Left lobe of liver (tissue), 2 donors: ENCODE measurements at places on chromosomes 5 and 9. TPM values are rescaled to one million over a fixed set of nuclear protein-coding genes. Genes with fewer than 3 reads are reported as not detected.
A peak's percentile ranks its signal among the peaks of the same experiment; 100 is the strongest.

The FRMD3 gene
- total RNA-seq = 0.53 TPM

The SLC44A1 gene
- total RNA-seq = 54.1 TPM

The TMEM252 gene
- total RNA-seq = not detected

The PCSK1 gene
- total RNA-seq = not detected

The CEL gene
- 7.7 TPM for total RNA-seq

The MYORG gene
- total RNA-seq = 76.2 TPM

The EGFL7 gene
- 42.3 TPM for total RNA-seq

The RNF180 gene
- 4.4 TPM for total RNA-seq

The FAM153A gene
- total RNA-seq = 0.73 TPM

The CCL28 gene
- total RNA-seq = 2.3 TPM

- no peak for DNase-seq
Measured at GRCh38 chr5:148457183-148457620, 73.4 kb downstream of the FBXO38 start.

- no peak for DNase-seq
Measured at GRCh38 chr9:121445986-121446385, 53.7 kb downstream of the GGTA1 start.

DNA sequence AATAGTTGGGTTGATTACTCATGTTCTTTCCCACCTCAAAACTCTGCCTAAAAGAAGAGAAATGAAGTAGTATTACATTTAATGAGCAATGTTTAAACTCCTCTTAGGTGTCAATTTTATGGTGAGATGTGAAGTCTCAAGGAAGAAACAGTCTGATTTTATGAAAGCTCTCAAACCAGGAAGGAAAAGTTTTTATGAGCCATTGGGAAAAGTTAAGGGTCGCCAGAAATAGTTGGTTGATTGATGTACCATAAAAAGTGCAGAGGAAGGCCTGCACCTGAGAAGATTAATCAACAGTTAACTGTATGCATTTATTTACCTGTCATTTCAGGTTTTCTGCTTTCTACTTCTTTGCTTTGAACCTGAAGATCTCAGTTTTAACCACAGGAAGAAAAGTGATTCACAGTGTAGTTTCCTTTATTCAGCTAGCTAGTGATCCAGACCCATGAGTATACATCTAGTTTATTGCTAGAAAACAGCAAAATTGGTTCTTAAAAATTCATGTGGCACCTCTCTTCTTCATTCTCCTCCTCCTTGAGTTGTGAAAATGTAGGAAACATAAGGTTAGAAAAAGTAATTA, 133.1 kb downstream of the CSNK1G3 start:
- no peak for DNase-seq

GRCh38 chr9:37236822-37237221, 116.4 kb downstream of the ZCCHC7 start:
- DNase-seq = no peak

DNA sequence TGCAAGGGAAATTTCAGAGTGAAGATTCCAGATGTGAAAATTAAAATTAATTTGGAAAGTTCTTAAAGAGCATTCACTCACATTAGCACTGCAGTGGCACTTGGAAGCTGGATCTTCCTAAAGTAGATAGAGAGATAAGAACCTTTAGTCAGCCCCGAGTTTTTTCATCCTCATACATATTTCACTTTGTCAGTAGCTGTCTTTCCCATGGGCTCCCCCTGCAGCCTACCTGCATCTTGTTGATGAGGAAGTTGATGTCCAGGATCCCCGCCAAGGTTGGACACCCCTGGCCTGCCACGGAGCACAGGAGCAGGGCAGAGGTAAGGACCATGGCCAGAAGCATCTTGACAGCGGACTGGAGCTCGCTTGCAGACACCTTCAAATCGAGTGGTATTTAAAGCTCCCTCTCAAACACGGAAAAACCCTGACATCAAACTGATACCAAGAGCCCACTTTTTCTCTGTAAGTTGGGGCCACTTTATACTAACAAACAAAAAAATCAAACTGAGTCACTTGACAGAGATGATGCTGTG, at the start of gene IL9:
TSS of gene IL9 (minus strand) at position 368 of the 533 bp plus-strand sequence. CDS start at position 343, 25 bp downstream.
- DNase-seq = no peak

- no peak for DNase-seq
Measured at GRCh38 chr9:27377811-27378456, 81.0 kb upstream of the EQTN start.

DNA sequence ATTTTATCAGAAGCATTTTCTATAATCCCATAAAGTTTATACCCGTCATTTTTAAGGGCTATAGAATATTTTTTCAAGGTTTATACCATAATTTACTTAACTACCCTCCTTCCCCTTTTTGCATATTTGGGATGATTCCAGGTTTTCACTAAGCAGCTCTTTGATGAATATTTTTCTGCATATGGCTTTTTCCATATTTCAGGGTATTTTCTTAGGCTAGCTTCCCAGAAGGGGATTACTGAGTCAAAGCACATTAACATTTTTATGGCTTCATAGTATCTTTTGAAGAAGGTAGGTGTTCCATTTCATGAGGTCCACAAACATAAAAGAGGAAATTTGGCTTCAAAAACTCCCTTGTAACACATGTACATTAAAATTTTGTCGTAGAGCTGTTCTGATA, 14.6 kb upstream of the COL15A1 start:
- no peak for DNase-seq

GRCh38 chr9:129336130-129336528, 158.1 kb upstream of the IER5L start:
- DNase-seq = no peak

- no peak for DNase-seq
Measured at GRCh38 chr5:155729684-155730059, 597.3 kb upstream of the SGCD start.

- no peak for DNase-seq
Measured at GRCh38 chr9:92988215-92988768, 41.0 kb downstream of the FGD3 start.

DNA sequence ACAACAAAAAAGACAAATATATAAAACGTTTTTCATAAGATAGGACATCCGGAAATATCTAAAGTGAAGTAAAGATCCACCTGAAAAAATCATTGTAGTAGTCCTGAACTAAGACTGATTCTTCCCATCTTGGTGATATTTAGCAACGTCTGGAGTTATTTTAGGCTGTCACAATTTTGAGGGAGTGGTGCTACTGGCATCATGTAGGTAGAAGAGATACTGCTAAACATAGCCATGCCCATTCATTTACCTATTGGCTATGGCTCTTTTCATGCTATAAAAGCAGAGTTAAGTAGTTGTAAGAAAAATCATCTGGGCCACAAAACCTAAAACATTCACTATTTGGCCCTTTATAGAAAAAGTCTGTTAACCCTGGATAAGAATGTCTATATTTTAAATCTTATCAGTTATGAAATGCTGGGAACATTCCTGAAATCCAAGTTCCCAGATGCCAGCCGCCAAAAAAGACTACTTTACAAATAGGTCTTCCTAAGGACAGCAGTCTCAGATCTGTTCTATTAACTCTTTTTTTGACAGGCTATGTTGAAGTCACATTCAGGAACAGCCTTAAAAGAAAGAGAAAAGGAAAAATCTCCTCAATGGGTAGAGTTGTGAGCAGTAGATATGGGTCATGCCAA, 27.0 kb downstream of the RAPGEF6 start:
- no peak for DNase-seq

GRCh38 chr5:56230576-56230975, 2.6 kb downstream of the ANKRD55 start:
- no peak for DNase-seq

GRCh38 chr5:68839019-68839552, 254.7 kb upstream of the SLC30A5 start:
- no peak for DNase-seq

DNA sequence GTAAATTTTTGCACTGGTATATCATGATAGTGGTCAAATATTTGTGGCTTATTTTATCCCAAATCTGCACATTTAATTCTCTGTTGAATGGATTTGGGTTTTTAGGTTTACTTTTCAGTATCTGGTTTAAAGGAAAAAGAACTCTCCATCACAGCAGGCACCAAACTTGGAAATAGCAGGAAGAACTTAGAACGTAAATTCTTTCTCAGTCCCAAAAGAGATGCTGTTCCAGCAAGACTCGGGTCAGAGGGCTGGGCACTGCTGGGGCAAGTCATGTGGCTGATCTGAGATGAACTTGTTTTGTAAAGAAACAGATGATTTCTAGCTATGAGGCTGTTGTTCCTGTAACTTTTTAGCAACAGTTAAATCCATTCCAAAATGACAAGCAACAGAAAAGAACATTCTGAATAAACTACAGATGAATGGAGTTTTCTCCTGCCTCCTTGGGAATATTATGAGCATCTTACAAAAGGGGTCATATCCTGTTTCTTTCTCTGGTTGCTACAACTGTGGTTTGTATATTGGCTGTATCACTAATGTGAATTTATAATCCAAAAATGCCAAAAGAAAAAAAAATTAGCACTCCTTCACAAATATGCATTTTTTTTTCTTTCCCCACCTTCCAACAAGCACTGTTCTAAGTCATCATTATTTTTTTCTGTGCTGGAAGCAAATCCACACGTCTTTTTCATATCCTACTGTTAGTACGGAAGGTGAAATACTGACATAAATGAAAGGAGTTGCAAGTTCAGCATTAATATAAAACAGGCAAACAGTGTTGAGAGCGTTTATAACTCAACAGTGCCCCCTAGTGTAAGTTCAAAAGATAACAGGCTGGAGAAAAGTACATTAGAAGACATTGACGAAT, 31.1 kb downstream of the OR2K2 start:
- no peak for DNase-seq

DNA sequence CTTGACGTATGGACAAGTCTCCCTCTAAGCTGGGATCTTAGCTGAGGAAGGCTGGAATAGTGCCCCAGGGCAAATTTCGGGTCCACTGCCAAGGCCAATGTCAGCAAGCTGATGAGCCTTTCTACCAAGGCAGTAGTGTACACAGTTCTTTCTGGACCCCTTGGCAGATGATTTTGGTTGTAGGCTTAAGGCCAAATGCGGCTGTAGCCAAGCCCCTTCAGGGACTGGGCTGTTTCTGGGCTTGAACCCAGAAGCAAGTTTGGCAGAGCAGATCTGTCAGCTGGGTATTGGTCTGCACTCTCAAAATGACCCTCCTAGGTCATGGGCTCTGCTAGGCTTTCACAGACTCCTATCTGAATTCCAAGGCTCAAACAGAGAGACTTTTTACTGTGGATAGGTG, 121.6 kb downstream of the ADAMTSL1 start:
- DNase-seq = no peak

DNA sequence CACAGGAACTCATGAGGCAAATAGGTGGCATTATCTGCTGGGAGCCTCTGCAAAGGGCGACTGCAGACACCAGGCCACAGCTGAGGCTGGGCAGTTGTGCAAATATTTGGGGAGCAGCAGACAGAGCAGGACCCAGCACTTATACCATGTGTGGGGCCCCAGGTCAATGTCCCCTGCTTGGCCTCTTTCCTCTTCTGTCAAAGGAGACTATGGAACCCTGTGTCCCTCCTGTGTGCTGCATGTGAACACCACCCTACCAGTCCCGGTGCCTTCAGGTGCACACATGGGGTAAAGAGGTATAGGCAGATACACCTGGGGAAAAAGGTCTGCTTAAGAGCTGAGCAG, 50.8 kb downstream of the ROR2 start:
- no peak for DNase-seq

- DNase-seq = no peak
Measured at GRCh38 chr9:131391504-131391903, 2.4 kb upstream of the PRRC2B start.

GRCh38 chr9:108861464-108861863, 602 bp upstream of the ACTL7A start:
- no peak for DNase-seq

GRCh38 chr9:130185017-130185416, 12.8 kb downstream of the NCS1 start:
- DNase-seq = no peak

GRCh38 chr5:55829956-55830355, 21.2 kb upstream of the IL31RA start:
- no peak for DNase-seq

- peak; percentile 88 for DNase-seq
Measured at GRCh38 chr9:97237951-97238889, 69.2 kb upstream of the CCDC180 start.

- no peak for DNase-seq
Measured at GRCh38 chr9:103301051-103301450, 305.9 kb downstream of the CYLC2 start.

- no peak for DNase-seq
Measured at GRCh38 chr5:120091376-120091948, 372.6 kb upstream of the PRR16 start.

DNA sequence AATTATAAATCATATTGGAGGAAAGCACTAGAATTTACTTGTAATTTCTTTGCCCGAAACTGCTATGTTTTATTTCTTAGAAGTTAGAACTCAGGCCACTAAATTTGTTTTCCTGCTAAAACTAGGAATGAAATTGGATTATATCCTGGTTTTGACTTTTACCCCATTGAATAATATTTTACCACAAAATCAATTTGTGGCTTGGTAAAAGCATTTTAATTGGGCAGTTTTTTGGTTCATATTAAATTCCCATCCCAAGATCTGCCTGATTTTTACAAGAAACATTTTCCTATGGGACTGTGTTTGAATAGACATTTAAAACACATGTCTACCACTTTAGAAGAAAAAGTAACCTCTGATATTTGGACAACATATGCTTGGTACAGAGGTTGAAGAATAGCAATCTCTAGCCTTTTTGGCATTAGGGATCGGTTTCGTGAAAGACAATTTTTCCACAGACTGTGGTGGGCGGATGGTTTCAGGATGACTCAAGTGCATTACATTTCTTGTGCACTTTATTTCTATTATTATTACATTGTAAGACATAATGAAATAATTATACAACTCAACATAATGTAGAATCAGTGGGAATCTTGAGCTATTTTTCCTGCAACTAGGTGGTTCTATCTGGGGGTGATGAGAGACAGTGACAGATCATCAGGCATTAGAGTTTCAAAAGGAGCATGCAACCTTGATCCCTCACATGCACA, 565.6 kb downstream of the PRR16 start:
- DNase-seq = no peak

- DNase-seq = no peak
Measured at GRCh38 chr5:65072850-65073249, 304.1 kb downstream of the CWC27 start.

GRCh38 chr9:112757282-112757883, 6.8 kb downstream of the SNX30 start:
- no peak for DNase-seq

DNA sequence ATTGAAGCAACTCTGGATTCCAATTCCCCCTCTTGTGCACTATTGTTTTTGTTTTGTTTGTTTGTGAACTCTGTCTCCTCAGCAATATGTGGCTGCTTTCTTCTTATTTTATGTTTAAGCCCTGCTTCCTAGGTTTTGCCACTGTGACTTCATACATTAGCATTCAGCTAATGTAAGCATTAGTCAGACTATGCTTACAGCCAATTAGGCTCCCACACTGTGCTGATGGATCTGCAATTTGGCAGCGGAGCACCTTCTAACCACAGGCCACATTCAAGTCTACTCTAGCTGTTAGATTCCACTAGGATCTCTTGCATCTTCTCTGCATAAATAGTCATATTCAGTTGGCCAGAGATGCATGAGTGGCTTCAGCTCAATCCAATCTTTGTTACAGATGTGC, 9.6 kb upstream of the BICD2 start:
- DNase-seq = no peak

DNA sequence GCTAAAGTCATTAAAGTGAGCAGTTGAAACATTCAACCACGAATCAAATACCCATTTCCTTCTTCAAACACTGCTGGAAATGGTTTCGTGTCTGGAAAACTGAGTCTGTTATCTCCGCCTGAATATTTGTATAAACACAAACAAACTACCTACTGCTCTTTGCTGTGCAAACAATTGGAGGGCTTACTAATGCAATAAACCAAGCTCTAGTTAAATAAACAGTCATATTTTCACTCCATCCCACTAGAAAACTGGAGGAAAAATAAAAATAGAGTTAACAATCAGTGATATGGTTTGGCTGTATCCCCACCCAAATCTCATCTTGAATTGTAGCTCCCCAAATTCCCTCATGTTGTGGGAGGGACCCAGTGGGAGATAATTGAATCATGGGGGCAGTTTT, 397.6 kb downstream of the RASEF start:
- DNase-seq = no peak
